ENCODE measurements at places on chromosomes 12 and 14.

GRCh38 chr14:92747701-92748258 is 647 bp downstream of the LGMN start:
- no peak for DNase-seq

GRCh38 chr14:76073717-76074116 is 78.0 kb upstream of the GPATCH2L start:
- no peak for DNase-seq

DNA sequence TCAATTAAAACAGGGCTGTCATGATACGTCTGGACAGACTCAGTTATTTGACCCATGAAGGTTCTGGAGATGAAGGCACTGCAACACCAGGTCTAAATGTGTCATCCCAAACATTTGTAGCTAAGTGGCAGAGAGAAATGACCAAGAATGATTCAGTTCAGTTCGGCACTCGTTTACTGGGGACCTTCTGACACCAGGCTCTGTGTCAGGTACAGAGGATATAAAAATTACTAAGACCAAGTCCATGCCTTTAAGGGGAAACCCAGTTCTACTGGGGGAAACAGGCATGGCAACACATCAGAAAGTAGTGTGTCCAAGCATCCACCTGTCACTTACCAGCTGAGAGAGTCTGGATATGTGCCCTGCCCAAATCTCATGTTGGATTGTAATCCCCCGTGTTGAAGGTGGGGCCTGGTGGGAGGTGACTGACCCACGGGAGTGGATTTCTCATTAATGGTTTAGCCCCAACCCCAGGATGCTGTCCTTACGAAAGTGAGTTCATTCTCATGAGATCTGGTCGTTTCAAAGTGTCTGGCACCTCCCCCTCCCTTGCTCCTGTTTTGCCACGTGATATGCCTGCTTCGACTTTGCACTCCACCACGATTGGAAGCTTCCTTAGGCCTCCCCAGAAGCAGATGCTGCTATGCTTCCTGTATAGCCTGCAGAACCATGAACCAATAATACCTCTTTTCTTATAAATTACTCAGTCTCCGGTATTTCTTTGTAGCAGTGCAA is 41.9 kb upstream of the BCL2L14 start:
- DNase-seq = no peak

GRCh38 chr14:99839696-99840095 is 46.5 kb downstream of the EML1 start:
- no peak for DNase-seq

DNA sequence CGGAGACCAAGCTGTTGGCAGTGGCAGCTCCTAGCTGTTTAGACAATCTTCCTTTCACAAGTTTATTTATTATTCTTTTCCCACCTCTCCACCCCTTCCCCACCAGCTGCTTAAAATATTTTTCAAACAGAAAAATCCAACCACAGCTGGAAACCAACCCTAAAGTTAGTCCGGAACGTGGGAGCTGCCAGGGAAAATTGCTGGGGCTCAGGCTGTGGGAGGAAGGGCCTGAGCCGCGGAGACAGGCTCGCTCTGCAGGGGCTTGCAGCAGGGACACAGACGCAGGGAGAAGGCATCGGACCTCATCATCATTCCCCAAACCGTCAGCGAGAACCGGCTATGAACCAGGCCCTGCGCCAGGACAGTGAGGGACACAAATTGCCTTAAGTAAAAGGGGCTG is 16.1 kb upstream of the TMEM106C start:
- DNase-seq = no peak

DNA sequence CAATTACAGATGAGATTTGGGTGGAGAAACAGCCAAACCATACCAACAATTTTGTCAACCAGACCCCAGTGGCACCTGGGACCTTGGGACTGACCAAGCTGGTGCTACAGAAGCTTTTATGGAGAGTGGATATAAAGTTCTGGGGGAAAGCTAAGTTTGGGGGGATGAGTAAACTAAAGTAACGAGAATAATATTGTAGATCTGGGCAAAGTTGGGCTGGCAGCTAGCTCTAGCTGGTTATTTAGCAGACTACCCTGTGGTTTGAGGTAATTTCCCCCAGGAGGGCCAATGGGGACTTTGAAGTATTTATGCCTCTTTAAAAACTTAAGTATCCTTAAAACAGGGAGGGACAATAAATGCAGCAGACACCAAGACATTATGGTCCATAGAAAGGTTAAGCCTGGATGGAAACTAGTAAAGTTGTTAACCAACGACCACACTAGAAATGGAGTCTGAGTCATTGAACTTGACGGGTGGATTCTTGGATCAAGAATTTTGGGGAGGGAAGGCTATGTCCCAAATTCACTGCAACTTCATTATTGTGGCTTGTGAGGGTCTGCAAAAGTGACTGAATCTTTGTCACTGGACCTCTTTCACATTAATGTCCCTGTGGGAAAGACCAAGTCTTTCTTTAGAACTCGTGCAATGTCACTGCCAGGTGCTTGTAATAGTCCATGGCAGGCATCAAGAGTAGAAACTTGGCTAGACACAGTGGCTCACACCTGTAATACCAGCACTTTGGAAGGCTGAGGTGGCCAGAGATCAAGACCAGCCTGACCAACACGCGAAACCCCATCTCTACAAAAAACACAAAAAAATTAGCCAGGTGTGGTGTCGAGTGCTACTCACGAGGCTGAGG is 48.5 kb upstream of the OR5AU1 start:
- DNase-seq = no peak

- DNase-seq = no peak
These were observed 2.5 kb upstream of the DACT1 start for GRCh38 chr14:58635091-58635830.

GRCh38 chr14:73724696-73725095 is 10.5 kb upstream of the PNMA1 start:
- no peak for DNase-seq

Data from cerebellar nuclear complex (tissue), 1 donor.